ENCODE measurements at places on chromosomes 3 and 15.
A peak's percentile ranks its signal among the peaks of the same experiment; 100 is the strongest.

DNA sequence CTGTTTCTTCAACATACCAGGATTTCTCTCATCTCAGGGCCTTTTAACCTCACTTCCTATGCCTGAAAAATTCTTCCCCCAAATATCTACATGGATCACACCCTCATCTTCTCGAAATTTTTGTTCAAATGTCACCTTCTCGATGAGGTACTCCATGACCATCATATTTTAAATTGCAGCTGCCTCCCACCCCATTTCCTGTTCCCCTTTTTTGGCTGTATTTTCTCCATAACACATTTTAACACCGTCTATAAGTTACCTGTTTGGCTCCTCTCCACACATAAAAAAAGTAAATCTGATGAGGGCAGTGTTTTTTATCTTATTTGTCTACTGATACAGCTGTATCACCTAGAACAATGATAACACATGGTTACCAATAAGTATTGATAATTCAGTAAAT is 20.7 kb upstream of the ZBED2 start:
- DNase-seq: no peak

GRCh38 chr3:147497286-147497685 is 88.1 kb downstream of the ZIC1 start:
- DNase-seq: no peak

DNA sequence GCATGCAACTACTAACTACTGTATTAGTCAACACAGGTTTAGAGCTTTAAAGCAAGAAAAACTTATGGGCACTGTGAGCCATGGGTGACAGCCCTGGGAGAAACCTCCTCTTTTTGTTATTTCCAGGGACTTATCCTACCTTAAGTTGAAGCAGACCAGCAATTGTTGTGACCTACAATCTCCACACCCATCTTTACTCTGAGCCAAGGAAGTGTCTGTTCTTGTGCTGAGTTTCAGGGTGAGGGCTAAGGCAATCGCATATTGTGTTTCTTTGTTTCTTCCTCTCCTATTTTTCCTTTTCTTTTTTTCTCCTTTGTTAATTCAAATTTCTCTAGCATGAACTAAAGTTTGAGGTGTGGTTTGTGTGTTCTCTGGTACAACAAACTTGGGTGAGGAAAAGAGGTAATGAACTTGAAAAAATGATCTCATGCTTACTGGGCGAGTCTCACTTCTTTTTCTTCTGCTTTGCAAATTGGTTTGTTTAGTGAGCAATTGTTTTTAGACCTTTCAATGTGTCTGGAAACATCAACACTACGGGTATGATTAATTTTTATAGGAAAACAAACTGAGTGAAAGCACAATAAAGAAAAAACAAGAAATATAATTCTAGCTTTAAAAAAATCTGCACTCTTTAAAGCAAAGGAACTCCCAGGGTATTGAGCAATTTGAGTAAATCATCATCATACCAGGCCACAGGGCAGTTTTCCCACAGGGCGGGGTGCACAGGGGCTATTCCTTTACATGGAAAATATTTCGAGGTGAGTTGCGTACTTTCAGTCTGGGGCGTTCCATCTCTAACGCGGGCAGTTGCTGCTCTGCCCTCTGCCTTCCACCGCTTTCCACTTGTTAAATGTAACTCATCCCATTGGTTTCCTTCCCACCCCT is 2.7 kb downstream of the UPK1B start:
- no peak for DNase-seq

DNA sequence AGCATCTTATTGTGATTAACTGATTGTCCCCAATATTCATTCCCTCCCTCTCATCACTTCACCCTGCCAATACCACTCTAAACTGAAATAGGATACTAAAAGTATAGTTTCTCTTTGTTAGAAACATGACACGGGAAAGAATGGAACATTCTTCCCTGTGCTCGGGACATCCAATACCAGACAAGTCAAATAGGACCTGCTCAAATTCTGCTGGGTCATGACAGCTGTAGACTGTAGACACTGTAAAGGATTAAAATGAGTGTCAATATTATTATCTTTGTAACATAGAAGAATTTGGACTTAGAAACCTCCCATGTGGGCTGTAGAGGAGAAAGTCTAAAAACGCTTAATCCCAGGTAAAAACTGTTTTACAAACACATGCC is 315.0 kb upstream of the NR2E3 start:
- DNase-seq: no peak

GRCh38 chr15:77768107-77768506 is 135.4 kb upstream of the LINGO1 start:
- no peak for DNase-seq

DNA sequence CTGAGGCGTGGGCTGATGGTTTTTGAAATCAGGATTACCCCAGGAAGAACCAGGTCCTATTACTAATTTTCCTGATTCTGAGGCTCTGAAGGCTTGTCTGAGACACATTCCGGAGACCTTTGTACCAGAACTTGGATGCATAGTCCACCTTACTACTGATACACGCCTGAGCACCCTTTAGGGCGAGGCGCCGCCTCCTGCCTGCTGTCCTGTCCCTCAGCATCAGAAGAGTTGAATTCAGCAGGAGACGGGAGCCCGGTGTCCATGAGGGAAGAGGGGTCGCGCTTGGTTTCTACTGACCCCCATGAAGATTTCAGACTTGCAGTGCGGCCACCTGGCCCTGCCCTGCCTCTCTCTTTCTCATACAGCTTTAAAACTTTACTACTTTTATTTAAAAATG is 49.9 kb downstream of the KLF13 start:
- DNase-seq: no peak

DNA sequence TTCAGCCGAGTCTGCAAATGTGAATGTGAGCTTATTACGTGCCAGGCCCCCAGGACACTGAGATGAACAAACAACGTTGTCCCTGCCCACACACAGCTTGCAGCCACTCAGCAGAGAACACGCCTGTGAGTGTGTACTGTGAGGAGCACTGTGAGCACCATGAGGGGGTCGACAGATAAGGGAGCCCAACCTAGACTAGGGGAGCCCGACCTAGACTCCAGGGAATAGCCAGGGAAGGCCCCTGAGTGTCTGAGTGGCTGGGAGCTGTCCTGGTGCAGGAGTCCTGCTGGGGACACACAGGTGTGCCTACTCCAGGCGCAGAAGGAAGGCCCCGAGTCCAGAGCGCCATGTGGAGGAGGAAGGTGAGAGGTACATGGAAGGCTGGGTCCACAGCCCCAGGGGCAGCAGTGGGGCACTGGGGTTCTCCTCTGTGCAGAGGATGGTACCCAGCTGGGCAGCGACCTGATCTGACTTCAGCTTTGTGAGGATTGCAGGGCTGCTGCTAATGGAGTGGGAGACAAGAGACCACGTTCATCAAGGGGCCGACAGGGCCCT is 36.5 kb downstream of the MGLL start:
- DNase-seq: no peak

- DNase-seq: no peak
Measured at GRCh38 chr15:34855413-34855812, 60.1 kb upstream of the ACTC1 start.

DNA sequence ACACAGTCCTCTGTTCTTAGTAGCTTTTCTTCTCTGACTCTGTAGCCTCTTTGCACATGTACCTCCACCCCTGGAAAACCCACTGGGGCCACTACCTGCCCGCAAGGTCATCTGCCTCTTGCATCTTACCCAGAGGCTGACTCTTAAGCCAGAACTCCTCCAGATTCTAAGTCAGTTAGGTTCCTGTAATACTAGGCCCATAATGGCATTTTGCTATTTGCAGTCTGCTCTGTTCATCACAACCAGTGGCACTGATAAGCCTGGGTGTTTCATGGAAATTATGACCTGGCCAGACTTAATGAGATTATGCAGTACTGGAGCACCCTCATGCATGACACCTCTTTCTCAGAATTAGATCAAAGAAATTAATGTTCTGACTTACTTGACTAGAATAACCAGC is 31.7 kb upstream of the ATG7 start:
- peak; percentile 62 for DNase-seq

DNA sequence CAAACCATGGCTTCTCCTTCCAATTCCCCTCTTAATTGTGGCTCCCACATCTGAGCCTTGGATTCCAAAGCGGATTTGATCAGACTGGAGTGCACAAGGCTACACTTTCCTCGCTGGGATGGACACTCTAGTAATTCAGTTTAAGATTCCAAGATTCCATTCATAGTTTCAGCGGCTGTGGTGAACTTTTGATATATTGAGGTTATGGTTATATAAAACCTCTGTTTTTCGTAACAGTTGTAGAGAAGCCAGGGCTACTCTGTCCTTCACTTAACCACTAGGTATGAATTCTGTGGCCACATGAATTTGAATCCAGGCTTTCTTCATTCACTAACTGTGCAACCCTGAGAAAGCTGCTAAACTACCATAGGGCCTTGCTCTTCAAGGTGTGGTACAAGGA is 67.9 kb upstream of the KY start:
- no peak for DNase-seq

- DNase-seq: no peak
Measured at GRCh38 chr3:82973791-82974190, 1212.3 kb upstream of the GBE1 start.

DNA sequence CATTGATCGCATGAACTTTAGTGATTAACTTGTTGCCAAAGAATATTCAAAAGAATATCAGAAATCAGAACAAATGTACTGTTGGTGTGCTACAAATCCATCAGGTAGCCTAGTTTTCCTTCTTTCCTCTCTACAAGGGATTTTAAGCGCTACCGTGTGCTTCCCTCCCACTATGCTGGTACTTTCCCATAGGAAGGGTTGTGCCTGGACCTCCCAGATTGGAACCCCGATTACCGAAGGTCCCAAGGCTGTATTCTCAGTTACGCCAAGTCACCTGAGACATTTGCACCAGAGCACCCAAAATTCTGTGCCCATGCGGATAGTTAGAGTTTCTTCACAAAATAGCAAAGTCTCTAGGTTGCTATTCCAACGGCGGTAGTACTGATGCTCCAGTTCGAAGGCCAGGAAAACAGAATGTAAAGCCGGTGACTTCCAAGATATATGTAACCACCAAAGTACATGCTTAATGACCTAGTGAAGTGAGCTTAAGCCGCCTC is 23.4 kb upstream of the GATM start:
- no peak for DNase-seq

DNA sequence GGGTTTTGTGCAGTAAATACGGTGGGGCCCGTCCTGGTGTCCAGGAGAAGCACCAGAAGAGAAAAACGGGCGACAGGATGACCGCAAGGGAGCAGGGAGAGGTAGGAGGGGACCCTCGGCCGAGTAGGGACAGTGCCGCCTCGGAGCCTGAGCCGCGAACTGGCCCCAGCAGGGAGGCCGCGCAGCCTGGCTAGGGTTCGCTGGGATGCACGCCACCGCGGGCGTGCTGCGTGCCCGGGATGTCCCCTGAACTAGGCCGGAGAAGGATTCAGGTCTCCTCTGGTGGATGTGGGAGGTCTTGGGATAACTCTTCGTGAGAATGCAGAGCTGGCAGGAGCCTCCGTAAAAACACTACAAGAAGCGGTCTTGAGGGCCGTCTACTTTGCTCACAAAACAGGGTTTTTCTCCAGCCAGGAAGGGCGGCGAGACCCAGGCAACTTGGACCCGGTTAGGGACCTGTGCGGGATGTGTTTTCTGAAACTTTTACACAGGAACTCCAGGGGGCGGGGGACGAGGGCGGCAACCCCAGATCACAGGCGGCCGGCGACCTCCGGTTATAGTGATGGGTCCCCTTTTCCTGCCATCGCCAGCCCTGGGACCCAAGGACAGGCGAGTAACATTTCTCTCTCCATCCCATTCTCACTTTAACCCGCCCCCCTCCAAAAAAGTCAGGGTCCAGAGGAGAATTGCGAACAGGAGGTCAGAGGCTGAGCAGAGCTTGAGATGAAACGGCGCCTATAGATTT is 35.5 kb downstream of the NR2F2 start:
- no peak for DNase-seq

DNA sequence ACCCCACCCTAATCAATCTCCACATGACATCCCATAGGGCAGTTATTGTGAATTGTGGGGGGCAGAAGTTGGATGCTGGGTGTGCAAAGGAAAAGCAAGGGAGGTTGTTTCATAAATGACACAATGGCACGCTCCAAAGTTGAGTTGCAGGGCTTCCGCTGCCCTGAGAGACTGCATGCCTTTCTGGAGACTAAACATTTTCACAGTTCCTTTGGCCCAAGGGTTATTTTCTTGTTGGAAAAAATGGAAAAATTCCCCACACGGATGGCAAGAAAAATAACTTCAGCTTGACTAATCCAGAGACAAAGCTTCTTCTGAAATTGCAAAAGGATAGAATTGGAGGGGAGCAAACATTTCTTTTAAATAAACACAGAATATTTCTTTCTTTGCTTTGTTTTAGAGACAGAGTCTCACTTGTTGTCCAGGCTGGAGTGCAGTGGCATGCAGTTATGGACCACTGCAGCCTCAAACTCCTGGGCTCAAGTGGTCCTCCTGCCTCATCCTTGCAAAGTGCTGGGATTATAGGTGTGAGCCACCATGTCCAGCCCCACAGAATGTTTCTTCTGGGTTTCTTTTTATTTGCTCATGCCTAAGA is 19.1 kb upstream of the TPM1 start:
- no peak for DNase-seq

DNA sequence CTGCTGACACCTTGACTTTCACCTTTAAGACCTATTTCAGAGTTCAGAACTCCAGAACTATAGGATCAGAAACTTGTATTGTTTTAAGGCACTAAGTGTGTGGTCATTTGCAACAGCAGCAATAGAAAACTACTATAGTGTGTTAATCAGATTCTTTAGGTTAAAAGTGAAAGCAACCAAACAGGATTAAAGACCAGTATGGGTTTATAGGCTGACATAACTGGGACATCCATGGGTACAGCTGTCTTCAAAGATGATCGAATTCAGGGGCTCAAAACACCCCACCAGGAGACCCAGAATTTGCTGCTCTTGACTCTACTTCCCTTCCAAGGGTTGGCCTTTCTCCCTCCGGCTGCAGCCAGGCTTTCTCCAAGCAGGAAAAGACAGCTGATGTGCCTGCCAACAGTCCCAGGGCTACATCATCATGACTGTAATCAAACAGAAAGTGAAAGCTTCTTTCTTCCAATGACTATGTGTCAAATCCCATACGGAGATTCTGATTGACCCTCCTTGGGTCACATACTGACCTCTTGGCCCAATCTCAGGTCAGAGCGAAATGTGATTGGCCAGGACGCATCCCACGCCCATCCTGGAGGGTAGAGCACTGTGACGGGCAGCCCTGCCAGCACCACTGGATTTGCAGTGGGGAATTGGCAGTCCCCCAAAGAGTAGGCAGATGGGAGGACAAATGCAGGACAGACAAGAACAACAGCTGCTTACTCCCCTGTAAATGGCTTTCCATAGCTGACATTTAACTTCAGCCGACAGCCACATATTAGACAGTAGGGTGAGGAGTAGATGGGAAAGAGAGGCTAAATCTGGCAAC is 51.4 kb upstream of the RNF7 start:
- no peak for DNase-seq
